Stimulated activated CD4-positive, alpha-beta T cell treated with anti-CD3 and anti-CD28 coated beads, Interleukin-12 subunit alpha, Interleukin-12 subunit beta, amount 100 ng/mL, for 4 hours (primary cell): ENCODE measurements at places on chromosomes 16 and 17.

DNA sequence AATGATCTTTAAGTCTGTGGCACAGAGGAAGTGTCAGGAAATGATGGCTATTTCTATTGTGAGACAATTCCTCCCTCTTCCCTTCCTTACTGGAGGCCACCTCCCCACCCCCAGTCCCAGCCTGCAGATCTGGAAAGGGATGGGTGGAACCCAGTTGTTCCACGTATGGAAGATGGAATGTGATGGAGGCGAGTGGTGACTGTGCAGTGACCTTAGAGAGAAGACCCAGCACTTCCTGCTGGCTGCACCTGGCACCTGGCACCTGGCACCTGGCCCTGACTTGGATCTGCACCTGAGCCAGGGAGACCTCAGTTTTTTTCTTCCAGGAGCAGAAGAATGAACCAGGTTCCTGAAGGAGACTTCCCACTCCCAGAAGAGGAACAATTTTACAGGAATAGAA is 33.0 kb upstream of the TMC5 start:
- no peak for DNase-seq

DNA sequence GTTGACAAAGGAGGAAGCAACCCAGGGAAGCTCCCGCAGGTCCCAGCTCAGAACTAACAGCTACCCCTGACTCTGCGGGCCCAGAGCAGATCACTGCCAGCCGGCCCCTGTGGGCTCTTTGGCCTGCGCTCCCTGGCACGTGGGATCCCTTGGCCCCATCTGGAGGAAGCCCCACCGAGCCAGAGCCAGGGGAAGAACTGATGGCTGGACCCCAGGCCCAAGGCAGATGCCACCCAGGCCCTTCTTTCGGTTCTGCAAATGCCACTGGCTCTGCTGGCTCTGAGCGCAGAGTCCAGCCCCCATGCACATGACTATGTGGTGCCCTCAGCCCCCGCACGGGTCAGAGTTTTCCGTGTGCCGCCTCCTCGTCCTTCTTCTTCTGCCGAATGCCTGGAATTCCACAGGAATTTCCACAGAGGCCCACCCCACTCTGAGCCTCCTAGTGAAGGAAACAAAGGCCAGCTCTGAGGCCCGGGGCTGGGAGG is 35.8 kb upstream of the SNN start:
- no peak for DNase-seq

DNA sequence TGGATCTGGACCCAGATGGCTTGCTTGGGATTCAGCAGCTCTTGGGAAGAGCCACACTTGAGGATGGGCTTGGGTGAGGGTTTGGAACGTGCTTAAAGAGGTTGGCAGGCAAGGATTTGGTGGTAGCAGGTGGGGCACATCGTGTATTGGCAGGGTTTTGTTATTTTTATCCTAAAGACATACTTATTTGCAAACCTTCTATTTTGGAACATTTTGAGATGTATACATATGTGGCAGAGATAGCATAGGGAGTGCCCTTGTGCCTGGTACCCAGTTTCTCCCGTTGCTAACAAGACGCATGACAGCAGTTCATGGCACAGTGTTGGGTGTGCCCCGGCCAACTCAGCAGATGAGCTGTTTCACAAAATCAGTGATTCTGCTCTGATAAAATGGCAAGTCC is 9.1 kb downstream of the BANP start:
- no peak for DNase-seq

DNA sequence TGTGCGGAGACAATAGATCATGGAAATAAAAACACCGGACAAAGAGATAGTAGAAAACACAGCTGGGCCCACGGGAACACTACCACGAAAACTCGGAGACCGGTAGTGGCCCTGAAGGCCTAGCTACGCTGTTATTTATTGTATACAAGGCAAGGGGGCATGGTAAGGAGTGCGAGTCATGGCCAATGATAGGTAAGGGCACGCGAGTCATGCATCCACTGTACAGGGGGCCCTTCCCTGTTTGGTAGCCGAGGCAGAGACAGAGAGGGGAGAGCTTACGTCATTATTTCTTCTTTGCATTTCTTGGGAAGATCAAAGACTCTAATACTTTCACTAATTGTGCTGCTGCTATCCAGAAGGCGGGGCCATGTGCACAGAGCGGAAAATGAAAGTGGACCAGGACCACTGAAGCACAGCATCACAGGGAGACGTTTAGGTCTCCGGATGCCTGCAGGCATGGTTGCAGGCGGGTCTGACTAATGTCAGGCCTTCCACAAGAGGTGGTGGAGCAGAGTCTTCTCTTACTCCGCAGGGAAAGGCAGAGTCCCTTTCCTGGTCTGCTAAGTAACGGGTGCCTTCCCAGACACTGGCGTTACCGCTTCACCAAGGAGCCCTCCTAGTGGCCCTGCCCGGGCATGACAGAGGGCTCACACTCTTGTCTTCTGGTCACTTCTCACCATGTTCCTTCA is 74.4 kb upstream of the ARL4D start:
- no peak for DNase-seq

DNA sequence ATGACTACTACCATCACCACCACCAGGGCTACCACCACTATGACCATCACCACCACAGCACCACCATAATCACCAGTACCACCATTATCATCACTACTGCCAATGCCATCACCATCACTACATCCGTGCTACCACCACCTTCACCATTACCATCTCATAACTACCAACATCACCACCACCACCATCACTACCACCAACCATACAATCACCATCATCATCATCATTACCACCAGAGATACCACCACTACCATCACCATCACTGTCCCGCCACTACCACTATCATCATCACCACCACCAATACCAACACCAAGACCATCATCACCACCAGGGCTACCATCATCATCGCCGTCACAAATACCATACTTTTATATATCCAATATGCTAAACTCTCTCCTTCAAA is 369.6 kb upstream of the DYNLRB2 start:
- no peak for DNase-seq

DNA sequence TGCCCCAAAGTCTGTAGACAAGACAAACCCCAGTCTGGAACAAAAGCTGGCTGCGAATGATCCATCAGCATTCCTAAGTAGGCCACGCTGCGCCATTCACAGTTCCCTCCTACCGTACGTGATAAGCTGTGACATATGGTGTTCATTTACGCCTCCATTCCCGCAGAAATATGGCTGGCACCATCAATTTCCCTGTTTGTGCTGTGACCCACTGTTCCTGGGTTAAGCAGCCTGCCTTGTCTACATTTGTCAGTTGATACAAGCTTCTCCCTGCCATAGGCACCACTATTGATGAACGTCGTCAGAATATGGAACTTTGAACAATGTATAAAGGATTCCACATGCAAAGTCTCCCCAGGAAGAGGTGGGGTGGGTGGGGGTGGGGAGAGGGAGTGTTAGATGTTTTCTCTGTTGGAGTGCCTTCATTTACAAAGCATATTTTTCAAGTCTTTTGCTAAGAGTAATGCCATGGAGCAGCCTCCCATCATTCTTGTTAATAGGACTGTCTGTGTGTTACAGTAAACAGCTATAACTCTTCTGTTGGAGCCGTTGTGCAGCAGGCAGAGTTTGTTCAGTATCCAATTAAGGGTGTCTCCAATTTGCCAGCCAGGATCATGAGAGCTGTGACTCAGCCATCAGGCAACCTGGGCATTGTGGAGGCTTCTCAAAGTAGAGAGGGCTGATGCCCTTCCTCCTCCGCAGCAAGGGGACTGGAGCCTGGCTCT is 294.6 kb downstream of the TMEM114 start:
- no peak for DNase-seq

GRCh38 chr16:55494994-55495421 is 13.9 kb upstream of the LPCAT2 start:
- DNase-seq, result no peak

- no peak for DNase-seq
Measured at GRCh38 chr17:82931699-82932517, 92.1 kb upstream of the ZNF750 start.

DNA sequence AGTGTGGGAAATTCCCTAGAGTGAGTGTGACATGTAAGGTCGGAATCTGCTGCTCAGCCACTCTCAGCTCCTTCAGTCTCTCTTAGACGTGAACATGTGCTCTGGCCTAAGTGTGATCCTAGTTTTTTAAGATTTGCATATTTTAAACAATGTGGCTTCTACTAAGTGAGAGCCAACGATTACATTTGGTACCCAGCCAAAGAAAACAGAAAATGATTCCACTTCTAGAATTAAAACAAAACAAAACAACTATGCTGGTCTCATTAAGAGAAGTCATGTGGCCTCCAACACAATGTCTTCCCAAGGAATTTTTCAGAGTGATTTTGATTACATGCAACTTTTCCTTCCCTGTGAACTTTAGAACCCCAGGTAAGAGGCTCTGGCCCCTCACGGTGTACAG is 10.1 kb downstream of the TMEM238L start:
- no peak for DNase-seq

DNA sequence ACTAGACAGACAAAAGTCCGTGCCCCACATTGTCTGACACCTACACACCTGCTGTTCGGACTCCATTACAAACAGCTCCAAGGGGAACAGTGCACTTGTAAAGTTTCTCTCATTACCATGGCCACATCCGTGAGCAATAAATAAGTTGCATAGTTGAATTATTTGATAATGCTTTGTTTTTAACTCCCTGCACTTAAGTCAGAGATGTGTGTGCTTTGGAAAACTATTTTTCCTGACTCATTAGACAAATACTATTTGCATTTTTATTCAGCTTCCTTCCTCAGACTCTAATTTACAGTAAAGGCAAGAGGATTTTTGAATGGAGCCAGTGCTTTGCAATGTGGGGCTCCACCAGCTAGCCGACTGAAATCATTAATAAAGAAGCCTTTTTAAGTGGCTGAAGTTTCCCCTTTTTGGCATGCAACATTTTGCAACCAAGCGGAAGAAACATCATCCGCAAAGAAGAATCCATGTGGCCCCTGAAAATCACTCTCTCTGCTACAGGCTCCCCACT is 6.5 kb upstream of the CCL2 start:
- DNase-seq, result no peak

DNA sequence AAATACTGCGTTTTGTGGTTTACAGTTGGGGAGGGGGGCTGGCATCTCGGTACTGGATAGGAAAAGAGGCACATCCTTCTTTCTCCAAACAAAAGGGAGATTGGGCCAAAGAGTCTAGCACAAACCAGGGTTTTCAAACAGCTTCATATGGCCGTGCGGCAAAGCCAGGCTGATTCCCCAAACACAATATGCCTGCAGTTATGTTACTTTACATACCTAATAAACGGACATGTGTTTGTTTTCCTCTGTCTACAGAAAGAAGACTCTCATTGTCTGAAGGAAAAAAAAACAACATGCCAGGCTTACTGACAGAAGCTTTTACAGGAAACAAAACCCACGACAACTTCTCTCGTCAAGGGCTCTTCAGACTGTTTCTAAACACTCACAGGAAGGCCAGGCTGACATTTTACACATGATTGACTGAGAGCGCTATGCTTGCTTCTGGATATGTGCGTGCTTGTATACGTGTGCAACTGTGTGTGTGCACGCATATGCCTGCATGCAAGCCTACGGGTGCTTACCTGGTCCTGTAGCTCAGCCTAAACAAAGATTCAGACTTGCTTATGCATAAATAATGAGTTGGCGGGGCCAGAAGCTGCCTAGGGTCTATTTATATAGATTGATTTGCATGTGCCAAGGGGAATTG is 461.0 kb upstream of the C16orf82 start:
- no peak for DNase-seq

- no peak for DNase-seq
Measured at GRCh38 chr17:55281649-55282378, 17.1 kb downstream of the HLF start.

- DNase-seq, result no peak
Measured at GRCh38 chr17:7083592-7083991, 3.5 kb upstream of the CLEC10A start.

- no peak for DNase-seq
Measured at GRCh38 chr16:13312063-13312462, 410.7 kb downstream of the SHISA9 start.

DNA sequence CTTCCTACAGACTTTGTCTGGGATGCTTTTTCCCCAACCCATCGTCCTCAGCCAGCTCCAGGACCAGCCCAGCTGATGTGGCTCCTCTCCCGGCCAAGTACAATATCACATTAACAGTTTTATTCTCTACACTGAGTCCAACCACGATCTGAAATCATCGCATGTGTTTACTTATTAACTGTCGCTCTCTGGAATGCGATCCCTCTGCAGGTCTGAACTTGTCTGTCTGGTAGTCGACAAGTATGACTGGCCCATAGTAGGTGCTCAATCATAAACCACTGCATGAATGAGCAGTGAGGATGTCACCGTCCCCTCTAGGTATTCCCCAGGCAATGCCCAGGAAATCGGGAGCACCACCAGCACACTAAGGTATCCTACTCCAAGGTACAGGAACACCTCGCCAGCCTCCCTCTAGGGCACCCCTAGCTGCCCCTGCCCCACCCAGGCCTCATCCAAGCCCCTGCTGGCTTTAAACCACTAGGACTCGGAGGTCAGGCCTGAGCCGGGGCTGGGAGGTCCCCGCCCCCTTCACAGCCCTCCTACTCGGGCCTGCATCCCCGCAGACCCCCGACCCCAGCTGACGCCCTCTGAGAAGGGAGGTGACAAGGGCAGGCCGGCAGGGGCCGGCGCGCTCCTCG is 27.7 kb downstream of the RTN4RL1 start:
- DNase-seq, result no peak

GRCh38 chr17:38920374-38921291 is 4.8 kb upstream of the LASP1NB start:
- no peak for DNase-seq

GRCh38 chr16:14310519-14310991 is 239.4 kb downstream of the MRTFB start:
- no peak for DNase-seq

DNA sequence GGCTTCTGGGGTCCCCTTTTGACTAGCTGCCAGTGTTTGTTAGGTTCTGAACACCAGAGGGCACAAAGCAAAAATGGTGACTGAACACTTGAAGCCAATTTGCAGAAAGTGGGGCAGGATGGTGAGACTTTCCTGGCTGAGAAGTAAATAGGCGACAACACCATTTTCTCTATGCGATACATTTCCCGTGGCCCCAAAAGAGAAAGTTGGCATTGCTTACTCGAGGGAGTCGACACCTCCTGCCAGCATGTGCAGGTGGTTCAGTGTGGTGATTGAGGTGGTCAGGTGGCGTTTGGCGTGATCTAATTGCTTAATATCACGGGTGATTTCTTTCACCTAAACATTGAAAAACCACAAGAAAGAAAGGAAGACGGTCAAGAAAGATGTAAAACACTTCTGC is 59.0 kb downstream of the VPS53 start:
- no peak for DNase-seq

- DNase-seq, result no peak
Measured at GRCh38 chr17:47872651-47873161, 21.7 kb upstream of the SP6 start.

GRCh38 chr16:17131351-17131750 is 339.4 kb downstream of the XYLT1 start:
- DNase-seq, result no peak
